ENCODE measurements at places on chromosomes 3 and 15.

DNA sequence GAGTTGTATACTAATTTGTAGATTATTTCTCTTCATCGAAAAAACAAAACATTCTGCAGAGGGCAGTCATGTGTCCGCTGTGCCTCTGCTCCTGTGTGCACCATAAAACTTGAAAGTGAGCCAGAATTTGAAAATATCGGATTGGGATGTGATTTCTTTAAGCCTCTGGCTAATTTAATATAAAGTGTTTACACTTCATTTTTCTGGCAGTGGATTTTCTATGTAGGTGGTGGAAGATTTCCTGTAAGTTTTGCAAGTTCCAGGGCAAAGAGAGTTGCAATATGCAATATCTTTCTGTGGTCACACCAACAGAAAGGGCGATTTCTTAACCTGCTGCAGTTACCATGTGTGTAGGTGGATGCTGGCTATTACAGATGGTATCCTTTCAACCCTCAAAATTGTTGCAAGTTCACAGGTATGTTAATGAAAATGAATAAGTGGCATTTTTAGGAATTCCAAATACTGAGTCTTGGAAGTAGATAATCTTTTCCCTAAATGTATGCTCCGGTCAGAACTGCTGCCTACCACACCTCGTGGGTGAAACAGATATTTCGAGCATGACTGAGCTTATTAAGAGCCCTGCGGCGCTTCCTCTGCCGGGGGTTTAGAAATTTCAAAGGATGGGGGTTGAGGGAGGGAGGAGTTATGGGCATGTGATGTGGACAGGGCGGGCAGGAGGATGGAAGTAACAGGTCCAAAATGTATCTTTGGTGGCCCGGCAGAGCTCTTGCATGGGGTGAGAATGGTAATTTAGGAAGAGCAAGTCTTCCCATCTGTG lies 134.0 kb downstream of the PGPEP1L start:
- DNase-seq = no peak

- DNase-seq = no peak
Measured at GRCh38 chr3:22117091-22117490, 366.1 kb upstream of the ZNF385D start.

DNA sequence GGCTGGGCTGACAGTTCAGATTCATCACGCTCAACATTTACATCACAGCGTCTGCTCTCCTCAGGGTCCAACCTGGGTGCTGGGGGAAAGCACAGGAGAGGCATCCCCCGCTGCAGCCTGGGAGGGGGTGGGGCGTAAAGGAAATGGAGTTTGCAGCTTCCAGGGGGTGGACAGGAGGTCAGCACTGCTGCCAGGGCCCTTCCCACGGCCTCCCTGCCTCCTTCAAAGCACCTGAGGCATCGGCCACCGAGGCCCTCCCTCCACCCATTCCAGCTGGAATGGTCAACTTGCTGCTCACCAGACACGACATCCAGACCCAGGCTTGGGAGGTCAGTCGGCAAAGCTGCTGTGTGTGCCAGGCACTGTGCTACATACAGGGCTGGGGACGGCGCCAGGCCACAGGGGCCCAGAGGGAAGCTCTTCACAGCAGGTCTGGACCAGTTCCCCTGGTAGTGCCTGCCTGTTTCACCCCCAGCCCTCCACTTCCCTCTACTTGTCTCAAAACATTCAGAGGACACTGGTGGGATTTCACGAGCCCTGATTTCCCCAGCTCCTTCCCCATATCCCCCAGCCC lies 120.7 kb downstream of the ANP32A start:
- DNase-seq = no peak

- no peak for DNase-seq
Measured at GRCh38 chr3:192879346-192880031, 38.2 kb downstream of the MB21D2 start.

DNA sequence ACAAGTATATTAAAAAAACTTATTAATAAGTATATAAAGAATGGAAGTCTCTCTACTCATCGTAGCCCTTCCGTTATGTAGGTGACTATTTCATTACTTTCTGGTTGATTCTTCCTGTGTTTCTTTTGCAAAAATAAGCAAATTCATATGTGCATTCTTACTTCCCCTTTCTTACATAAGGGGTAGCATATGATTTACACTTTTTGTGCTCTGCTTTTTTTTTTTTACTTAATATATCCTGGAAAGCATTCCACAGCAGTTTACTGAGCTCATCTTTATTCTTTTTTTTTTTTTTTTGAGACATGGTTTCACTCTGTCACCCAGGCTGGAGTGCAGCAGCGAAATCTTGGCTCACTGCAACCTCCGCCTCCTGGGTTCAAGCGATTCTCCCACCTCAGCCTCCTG lies 12.9 kb downstream of the SCAMP5 start:
- no peak for DNase-seq

DNA sequence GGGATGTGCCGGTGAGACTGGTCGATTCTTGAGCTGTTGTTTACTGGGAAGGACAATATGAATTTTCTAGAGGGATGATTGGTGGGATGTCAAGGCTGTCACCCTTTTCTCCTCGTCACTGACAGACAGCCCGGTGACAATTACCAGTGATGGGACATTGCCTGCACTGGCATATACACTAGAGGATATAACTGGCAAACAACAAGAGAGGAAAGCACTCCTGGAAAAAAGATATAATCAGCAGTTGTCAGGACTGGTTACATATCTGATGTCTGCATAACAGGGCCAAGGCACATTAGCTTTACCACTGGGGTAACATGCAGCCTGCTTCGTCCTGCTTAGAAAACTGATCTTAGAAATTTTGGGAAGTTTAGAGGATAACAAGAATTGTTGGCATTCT lies 131.1 kb downstream of the ROBO2 start:
- DNase-seq = no peak

DNA sequence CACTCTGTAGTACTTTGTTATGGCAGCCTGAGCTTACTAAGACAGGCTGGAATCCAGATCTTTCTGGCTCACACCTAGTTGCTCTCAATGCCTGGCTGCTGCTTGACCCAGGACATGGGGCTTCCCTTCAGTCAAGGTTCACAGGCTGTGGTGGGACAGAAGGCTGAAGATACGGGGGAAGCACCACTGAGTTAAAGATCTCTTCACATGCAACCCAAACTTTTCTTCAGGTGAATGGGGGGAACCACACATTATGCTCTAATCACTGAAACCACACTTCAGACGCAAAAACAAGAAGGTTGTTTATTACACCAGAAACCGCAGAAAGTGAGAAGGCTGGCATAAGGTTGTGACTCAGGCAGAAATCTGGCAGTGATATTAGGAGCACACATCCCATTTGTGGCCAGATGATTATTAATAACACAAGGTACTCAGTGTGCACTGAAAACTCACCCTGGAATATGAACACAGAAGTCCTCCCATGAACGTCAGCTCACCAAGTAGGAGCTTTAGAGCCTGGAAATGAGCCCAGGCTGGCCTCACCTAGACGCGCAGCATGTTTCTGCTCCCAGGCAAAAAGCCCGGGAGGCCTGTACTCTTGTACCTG lies 230.5 kb upstream of the CHRNA7 start:
- no peak for DNase-seq

DNA sequence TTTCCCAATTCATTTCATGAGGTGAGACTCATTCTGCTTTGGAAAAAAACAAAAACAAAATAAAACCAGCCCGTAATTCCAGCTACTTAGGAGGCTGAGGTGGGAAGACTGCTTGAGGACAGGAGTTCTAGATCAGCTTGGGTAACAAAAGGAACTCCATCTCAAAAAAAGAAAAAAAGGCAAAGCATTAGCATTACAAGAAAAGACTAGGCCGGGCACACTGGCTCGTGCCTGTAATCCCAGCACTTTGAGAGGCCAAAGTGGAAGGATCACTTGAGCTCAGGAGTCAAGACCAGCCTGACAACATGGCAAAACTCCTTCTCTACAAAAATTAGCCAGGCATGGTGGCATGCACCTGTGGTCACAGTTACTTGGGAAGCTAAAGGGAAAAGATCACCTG lies 33.9 kb downstream of the TRPM7 start:
- no peak for DNase-seq

DNA sequence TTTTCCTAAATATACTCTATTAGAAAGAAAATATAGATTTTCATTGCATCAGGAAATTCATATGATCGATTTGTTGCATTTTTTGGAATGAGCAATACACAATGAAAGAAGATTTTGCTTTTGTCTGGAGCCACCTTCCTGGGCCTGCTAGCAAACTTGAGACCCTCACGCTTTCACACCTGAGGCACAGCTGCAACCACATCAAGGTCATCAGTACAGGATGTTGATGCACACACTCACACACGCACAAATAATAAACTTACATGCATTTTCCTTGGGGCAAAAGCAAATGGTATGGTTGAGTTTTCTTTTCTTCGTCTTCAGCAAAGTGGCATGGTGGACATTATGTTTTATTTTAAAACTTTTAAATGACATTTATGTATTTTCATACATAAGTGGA lies 64.8 kb upstream of the SATB1 start:
- DNase-seq = no peak

DNA sequence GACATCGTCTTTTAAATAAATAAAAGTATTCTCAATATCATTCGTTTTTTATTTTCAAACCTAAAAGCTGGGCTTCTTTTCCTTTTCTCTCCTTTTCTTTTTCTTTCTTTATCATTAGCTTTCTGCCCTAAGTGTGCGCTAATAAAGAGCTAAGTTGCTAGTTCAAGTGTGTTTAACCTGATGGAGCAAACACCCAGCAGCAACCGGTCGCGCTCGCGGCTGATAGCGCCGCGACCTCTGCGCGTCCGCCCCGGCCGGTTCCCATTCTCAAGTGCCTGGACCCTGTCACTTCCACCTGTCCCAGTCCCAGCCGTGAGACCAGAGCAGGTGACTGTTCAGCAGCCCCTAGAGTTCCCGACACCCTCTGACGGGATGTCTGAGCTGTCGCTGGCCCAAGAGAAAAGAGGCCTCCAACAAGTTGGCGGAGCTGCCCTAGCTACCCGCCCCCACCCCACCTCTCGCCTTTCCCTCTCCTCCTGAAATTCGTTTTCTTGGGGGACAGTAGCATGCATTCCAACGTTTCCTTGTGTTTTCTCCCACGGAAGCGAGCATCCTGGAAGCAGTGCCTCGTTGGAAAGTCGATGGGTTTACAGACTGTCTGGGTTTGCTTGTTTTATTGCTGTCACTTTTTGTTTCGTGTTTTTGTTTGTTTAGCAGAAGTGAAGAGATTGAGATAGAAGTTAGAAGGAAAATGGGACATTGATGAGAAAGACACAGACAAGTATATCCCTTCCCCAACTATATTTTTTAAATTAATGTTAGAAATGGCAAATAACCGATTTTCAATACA lies 3.1 kb upstream of the MECOM start:
- DNase-seq = no peak

DNA sequence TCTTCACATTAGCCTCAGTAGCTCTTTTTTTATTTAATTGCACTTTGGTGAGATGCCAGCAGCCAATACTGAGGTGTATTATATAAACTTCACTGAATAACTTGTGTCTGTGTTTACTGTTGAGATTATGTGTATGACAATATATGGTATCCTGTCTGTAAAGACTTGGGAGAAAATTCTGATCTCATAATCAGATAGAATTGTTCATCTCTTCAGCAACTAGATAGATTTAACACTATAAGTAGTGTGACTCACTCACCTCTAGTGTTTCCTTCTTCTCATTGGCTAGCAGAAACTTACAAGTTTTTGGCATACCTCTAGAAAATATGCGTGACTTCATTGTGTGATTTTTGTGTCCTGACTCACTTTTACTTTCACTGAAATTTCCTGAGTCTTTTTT lies 67.6 kb upstream of the TGFBR2 start:
- DNase-seq = no peak

DNA sequence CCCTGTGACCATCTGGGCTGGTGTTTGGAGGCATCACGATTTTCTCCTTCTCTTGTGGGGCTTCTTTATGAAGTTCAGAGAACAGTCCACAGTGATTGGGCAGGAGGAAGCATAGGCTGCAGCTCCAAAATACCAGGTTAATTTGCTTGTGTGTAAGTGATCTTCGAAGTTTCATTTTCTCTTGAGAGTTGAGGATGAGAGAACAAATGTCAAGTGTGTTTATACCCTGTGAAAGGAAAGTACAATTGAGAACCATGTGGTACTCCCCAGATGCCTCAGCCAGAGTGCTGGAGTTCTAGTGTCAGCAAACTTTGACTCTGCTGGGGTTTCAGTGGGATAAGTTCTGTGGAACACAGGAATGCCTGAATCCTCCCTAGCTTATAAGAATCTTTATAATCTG lies 357.1 kb upstream of the CFAP20DC start:
- no peak for DNase-seq

DNA sequence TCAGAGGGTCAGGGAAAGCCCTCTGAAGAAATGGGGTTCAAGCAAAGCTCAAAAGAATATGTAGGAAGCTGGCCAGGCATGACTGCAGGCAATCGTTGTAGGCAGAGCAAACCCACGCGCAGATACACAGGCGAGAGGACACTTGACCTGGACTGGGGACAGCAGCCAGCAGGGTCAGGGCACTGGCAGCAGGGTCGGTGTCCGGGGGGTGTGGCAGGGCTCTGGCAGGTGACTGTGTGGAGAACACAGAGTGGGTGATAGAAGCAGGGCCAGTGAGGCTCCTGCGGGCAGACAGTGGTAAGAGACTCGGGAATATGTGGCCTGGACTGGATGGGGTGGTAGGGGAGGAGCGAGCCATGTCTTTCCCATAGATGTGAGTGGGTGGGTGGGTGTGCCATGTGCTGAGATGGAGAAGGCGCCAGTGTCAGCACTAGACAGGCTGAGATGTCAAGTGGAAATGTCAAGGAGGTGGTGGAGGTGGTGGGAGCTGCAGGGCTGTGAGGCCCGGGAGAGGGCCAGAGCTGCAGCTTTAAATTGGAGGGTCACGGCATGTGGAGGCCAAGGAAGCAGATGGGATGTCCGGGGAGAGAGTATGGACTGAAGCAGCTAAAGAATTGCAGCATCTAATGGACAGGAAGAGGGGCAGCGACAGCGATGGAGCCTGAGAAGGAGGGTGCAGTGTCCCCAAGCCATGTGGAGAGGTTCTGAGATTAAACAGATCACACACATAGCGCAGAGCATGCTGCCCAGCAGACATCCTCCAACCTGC lies 13.4 kb downstream of the TMEM43 start:
- DNase-seq = no peak

- no peak for DNase-seq
Measured at GRCh38 chr3:58059349-58060321, 51.4 kb downstream of the FLNB start.

GRCh38 chr3:122760453-122761271 lies 33.0 kb downstream of the HSPBAP1 start:
- DNase-seq = no peak

DNA sequence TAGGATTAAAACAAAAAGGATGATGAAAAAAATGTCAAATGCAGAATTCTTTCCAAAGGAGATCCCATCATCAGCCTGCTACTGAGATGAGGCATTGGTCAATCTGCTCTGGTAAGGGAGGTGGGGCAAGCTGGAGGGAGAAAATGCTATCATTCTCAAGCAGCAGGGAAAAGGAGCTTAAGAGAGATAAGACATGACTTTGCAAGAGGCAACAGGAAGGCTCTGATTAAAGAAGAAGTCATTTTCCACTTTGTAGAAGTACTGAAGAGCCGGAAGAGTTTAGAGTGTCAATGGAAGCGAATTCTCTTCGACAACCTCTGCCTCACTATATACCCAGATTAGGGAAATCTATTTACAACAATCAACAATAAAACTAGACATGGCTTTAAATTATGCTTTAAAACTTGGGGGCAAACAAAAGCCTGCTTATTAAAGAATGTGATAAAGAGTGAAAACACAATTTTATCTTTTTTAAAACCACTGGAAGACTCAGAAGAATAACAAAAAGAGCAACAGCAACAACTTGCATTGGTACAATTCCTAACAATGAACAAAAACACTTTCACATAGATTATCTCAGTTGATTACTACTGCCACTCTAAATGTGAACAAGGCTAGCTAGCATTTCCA lies 81.8 kb upstream of the NANOGP8 start:
- no peak for DNase-seq

- DNase-seq = peak; percentile 7
Measured at GRCh38 chr3:132346841-132347736, 29.9 kb downstream of the ACP3 start.

Measured in NCI-H524 (cell line).